Activated T-helper 1 cell treated with anti-CD3 and anti-CD28 coated beads, Interleukin-2, amount 50 U/mL, for 16 hours (primary cell): ENCODE measurements at places on chromosomes 12 and 14.

DNA sequence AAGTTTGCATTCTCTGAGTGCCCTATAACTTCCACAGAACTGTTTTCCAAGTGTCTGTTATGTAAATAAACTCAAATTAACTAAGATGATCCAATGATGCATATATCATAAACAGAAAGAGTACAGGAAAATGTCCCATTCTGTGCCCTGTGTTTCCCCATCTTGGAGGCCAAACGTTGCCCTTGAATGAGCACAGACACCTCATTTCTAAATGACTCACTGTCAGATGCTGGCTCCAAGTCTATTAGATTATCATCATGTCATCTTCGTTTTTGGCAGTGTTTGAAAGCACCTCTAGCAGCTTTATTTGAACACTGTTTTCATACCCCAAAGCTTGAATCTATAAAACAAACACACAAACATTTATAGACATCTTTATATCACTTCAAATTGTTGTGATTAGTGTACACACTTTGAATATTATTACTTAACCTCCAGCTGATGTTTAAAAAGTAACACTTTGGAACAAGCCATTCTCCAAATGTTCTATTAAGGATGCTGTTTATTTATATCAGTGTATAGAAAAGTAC, 424.2 kb downstream of the NOVA1 start:
- DNase-seq, result no peak

DNA sequence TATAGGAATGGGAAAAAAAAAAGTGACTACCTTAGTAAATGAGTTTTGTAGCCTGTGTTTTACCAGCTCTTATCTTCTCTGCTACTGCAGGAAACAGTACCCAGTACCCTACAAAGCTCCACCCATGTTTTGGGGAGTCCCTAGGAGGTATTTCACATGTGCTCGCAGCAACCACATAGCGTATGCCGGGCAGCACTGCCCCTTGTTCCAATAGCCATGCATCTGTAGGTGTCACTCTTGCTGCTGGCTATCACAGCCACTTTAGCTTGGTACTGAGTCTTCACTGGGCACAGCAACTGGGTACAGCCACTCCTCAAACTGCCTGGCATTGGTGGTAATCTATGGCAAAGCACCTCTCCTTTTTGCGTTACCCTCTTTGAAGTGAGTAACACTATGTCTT, 2.0 kb upstream of the MDM1 start:
- DNase-seq, result no peak

DNA sequence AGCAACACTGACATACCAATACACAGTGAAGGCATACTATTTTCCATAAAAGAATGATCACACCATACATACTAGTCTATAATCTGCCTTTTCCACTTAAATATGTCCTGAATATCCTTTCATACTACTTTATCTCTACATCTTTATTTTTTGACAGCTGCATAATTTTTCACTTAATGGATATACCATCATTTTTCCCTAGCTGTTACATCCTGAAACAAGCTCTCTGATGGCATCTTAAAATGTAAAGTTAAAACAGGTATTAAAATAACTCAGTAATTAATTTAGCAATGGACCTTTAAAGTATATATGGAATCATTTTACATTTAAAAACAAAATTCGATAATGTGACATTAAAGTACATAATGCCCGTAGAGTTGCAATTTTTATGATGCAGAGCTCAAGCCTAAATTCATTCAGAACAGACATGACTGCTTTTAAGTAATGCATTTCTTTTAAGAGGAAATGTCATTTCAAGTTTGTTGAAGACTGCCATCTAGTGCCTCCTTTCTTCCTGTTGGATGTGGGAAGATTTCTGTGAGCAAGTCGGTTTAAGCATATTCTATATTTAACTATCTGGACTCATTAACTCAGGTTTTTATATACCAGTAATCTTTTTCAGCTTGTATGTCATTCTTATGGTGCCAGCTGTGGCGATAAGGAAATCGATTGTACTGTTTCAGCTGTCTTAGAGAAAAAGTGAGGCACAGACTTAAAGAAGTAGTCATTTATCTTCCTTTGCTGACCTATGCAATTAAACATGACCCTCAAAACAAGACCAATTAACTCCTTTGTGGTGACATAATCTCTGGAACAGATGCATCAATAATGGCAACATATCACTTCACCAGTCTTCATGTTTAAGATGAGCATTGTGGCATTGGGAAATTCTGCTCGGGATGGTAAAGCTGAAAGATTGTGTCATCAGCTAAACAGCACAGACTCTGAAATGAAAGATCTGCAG, 20.3 kb downstream of the PRICKLE1 start:
- DNase-seq, result no peak

DNA sequence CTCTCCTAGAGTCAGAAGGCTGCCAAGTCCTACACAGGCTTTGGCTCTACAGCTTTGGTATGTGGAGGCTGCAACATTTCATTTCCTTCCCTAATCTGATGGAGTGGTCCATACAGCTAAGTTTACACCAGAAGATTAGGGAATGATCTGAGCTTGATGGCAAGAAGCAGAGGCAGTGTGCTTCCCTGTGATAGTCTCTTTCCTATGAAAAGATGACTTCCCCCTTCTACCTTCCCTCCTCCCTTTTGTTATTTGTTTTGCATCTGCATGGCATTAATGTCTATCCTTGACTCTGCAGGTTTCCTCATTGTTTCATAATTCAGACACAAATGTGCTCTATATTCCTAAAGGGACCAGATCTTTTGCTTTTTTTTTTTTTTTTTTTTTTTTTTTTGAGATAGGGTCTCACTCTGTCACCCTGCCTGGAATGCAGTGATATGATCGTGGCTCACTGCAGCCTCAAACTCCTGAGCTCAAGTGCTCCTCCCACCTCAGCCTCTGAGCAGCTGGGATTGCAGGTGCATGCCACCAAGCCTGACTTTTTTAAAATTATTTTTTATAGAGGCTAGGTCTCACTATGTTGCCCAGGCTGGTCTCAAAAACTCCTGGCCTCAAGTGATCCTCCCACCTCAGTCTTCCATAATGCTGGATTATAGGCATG, 76.3 kb downstream of the GRIP1 start:
- no peak for DNase-seq

- no peak for DNase-seq
These were observed 3.8 kb downstream of the KRT73 start for GRCh38 chr12:52614381-52615207.

- DNase-seq, result no peak
These were observed 115.3 kb downstream of the TRMT5 start for GRCh38 chr14:60865378-60866127.

DNA sequence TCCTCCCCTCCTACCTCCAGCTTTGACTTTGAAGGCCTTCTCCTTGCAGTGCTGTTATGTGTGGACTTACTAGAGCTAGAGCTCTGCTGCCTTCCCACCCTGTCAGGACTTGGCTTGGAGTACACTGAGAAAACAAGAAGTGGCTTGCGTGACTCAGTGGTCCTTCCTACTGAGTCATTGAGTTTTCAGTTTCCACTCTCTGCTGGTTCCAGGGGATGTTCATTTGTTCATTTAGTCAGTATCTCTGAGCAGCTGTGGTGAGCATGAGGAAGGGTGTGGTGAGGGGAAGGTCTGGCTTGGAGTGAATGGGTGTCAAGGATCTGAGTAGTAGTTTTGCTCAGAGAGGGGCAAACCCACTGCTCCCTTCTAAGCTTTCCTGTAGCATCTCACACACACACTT, 17.2 kb upstream of the ELK3 start:
- DNase-seq, result no peak

DNA sequence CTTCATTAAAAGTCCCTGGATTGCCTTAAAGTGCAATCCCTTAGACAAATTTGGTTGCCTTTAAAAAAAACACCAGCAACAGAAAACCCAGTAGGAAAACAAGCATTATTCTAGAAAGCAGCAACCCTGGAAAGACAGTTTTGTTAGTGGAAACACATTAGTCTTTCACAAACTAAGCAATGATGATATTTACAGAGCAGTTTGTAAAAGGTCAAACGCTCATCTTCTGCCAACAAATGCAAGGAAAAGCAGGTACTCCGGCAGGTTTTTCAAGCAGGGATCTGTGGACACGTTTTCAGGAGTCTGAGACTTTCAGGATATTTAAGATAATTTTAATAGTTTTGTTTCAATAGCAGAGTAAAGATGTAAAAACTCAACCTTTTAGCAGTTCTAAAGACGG, 202.2 kb downstream of the EXOC5 start:
- DNase-seq, result no peak

- no peak for DNase-seq
These were observed 20.9 kb downstream of the HEBP1 start for GRCh38 chr12:12979126-12979525.

- no peak for DNase-seq
These were observed 19.4 kb upstream of the SELPLG start for GRCh38 chr12:108653082-108653516.

DNA sequence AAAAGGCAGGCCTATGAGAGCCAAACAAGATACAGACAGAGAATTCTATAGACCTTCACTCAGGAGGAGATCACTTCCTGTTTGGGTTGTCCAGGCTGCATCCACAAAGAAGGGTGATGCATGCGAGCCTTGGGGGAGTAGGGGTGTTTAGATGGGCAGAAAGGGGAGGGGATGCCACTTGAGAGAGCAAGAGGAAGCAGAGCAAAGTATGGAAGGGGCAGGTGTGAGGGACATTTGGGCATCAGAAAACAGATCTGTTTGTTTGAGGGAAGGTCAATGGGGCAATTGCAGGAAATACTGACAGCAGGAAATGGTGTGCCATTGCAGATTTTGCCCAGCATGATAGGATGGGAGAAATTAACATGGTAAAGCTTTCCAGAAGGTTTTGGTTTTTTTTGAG, 146.4 kb upstream of the FOXN3 start:
- DNase-seq, result no peak

DNA sequence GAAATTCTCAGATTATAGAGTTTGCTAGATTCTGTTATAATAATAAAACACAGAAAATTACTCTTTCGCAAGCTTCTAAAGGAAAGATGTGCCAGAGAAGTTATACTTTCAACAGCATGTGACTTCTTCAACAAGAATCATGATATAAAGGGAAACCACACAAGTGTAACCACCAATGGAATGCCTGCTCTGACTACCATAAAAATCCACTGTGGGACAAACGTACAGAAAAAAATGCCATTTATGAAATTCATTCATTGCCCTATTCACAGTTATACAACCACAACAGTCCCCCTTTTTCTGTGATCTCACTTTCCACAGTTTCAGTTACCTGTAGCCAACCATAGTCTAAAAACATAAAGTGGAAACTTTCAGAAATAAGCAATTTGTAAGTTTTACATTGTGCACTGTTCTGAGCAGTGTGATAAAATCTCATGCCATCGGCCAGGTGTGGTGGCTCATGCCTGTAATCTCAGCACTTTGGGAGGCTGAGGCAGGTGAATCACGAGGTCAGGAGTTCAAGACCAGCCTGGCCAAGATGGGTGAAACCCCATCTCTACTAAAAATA, 3.2 kb downstream of the CATSPERB start:
- no peak for DNase-seq

DNA sequence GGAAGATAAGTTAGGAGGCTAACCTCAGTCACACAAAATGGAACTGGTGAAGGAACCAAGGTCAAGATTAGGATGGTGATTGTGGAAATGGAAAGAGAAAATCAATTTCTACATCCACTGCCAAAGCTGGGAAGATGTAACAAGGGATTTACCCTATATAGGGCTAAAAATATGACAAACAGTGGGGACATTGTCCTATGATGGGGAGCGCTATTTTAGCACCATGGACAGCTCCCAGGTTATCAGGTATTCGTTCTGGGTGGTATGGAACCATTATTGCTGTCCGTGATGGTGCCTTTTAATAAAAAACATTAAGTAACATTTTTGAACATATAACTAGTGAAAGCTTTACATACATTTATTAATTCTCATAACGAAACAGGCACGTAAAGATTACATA, 124.0 kb downstream of the NDUFA12 start:
- DNase-seq, result no peak

DNA sequence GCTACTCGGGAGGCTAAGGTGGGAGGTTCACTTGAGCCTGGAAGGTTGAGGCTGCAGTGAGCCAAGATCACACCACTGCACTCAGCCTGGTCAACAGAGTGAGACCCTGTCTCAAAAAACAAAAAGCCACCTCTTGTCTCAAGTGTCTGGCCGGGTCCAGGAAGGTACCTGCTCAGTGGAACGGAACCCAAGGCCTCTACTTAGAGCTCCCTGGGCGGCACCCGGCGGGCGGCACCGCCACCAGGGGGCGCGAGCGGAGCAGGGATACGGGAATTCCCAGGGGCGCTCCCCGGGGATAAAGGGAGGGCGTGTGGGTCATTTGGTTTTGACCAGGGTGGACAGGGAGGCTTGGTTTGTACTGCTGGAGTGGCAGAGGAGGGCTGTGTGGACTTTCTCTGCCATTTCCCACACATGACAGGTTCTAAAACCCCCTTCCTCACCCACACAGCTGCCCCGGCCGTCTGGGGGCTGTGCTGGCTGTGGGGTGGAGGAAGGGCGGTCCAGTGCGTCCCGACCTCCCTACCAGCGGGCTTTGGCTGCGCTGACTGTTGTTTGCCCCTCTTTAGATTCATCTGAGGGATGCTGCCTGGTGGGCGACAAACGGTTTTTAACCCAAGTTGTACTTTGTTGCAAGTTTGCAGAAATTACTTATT, 91.4 kb downstream of the SETD3 start:
- peak; percentile 8 for DNase-seq

- no peak for DNase-seq
These were observed 5.8 kb upstream of the EGLN3 start for GRCh38 chr14:33956640-33957039.

- DNase-seq, result no peak
These were observed 29.3 kb downstream of the TGFB3 start for GRCh38 chr14:75952489-75952888.

DNA sequence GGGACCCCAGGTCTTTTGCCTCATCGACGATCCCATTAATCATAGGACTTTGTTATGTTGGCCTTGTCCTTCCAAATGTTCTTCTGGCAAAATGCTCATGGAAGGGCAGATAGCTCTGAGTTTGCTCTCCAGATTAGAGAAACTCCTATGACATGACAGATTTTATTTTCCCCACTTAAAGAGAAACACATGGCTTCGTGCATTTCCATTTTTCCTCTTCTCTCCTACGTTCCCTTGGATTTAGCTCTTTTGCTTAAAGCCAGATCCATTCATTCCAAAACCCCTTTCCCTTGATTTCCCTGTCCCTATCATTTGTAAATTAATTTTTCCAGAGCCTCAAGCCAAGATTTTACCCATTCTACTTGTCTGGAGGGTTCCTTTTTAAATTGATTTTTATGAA, 2.9 kb downstream of the PRIMA1 start:
- DNase-seq, result no peak

GRCh38 chr14:94100847-94101246, 9.7 kb upstream of the IFI27 start:
- no peak for DNase-seq

DNA sequence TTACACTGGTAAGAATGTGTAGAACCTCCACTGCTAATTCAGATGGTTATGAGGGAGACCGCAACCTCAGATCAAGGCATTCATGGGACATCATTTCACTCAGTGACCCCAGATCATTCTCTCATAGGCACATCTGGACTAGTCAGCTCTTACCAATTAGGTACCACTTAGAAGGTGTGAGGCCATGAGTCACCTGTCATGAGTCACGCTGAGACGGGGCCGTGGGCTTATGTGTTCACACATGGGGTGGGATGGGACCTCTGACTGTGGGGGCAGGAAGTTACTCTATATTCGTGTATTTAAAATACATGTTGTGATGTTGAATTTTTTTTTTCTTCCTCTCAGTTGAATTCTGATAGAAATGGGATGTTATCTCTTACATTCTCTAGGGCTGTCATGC, 55.9 kb downstream of the CCDC92 start:
- peak; percentile 39 for DNase-seq

- DNase-seq, result no peak
These were observed 120.2 kb downstream of the MON2 start for GRCh38 chr12:62586850-62587249.

GRCh38 chr14:31950764-31951637, 126.1 kb upstream of the ARHGAP5 start:
- DNase-seq, result no peak
